ENCODE measurements at places on chromosomes 16 and 17.

GRCh38 chr17:69508814-69509213 lies 94.3 kb downstream of the MAP2K6 start:
- DNase-seq: no peak

GRCh38 chr16:78444-79150 lies 572 bp downstream of the MPG start:
- no peak for DNase-seq

DNA sequence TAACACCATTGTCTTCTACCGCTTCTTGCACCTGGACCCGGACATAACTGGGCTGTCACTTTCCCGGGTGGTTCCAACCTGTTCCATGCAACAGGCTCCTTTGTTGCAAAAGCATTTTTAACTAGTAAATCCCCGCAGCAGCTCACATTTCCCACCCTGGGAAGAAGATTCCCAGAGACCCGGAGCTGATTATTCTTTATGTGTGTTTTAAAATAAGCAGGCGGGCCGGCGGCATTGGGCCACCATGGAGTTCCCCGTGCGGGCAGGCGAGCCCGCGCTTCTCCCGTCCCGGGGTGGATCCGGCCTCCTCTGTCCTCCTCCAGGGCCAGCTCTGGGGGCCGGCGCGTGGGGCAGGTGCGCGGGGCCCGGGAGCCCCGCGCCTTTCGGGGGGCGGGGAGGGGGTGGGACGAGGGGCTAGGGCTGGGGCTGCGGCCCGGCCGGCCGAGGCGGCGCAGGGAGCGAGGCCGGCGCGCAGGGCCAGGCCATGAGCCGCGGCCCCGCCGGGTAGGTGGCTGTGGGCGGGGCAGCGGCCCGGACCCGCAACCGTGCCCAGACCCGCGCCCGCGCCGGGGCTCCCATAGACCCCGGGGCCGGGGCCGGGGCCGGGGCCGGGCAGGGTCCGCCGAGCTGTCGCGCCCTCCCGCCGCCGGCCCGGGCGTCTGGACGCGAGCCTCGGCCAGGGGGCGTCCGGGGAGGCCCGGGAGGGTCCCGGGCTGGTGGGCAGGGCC lies 1.7 kb downstream of the CRAMP1 start:
- no peak for DNase-seq

DNA sequence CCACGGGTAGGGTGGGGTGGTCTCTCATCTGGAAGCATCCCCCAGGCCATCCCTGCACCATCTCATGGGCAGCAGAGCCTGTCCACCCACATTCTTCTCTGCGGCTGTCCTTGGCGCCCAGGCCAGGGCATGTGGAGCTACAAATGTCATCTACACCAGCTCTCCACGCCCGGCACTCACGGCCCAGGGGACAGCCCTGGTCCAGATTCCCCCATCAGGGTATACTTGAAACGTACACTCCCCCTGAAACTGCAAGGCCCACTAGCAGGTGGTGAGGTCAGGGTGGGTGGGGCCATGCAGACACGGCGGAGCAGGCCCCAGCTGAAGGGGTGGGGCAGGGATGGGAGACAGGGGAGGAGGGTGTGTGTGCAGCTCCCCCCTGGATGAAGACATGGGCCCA lies 3.2 kb upstream of the SOX8 start:
- DNase-seq: no peak

- DNase-seq: no peak
Observed at GRCh38 chr16:82481455-82481854, 145.3 kb upstream of the CDH13 start.

DNA sequence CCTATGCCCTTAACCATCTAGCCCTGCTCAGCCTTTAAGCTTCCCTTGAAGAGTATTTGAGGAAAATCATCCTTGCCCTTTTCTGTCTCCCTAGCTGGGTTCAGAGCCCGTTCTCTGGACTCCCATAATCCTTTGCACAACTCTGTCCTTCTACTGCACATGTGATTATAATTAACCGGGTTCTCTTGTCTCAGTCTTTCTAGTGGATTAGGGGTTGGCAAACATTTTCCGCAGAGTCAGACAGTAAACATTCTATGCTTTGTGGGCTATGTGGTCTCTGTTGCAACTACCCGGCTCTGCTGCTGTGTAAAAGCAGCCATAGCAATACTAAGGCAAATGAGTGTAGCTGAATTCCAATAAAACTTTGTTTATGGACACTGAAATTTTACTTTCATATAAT lies 80.0 kb downstream of the CDRT15 start:
- DNase-seq: no peak

DNA sequence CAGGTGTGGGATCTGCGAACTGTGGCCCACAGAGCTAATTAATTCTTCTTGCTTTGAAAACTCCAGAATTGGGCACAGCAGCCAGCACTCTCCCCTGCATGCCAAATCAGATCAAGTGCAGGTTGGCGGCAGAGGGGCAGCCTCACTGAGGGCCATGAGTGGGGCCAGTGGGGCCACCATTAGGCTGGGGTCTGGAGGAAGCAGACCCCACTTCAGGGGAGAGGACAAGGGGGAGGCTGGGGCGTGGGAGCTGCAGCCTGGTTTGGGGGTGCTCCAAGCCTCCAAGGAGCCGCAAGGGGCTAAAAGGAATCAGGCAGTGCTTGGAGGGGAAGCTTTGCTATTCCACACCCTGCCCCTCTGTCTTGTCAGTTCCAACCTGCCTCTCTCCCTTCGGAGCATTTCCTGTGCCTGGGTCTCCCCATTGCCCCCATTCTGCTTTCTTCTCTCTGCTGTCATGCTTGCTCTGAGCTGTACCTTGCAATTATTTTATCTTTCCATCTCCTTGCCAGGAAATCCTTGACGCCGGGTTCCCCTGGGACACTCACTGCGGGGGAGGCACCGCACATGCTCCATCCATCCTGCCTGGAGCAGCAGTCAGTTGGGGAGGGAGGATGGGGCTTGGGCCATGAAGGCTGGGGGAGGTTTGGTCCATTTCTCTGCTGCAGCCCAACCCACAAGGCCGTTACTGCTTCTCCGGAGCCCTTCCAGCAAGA lies 3.3 kb upstream of the ABCC3 start:
- DNase-seq: no peak

GRCh38 chr16:90008708-90009145 lies 10.5 kb downstream of the DBNDD1 start:
- DNase-seq: no peak

- DNase-seq: peak; percentile 91
Observed at GRCh38 chr17:82238472-82239201, 9.8 kb downstream of the SLC16A3 start.

GRCh38 chr16:84358601-84359295 lies 9.6 kb upstream of the ATP2C2 start:
- no peak for DNase-seq

GRCh38 chr17:47776330-47777197 lies 43.5 kb downstream of the TBX21 start:
- DNase-seq: peak; percentile 51

GRCh38 chr16:25030420-25031131 lies 15.4 kb upstream of the ARHGAP17 start:
- no peak for DNase-seq

DNA sequence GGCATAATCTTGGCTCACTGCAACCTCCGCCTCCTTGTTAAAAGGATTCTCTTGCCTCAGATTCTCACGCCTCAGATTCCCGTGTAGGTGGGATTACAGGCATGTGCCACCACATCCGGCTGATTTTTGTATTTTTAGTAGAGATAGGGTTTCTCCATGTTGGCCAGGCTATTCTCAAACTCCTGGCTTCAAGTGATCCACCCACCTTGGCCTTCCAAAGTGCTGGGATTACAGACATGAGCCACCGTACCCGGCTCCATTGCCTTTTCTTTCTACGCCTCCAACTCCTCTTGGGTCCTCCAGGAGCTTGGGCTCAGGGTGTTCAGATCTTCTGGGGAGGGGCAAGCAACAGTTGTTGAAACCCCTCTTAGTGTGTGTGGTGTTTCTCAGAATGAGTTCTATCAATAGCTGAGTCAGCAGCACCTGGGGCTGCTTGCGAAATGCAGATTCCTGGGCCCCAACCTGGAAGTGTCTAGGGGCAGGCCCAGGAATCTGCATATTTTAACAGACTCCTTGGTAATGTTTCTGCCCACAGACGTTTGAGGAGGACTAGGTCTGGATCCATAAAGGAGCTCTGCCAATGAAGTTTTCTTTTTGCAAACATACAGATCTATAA lies 31.4 kb downstream of the SEC14L5 start:
- DNase-seq: no peak

GRCh38 chr16:55144651-55145050 lies 179.4 kb upstream of the IRX6 start:
- no peak for DNase-seq

DNA sequence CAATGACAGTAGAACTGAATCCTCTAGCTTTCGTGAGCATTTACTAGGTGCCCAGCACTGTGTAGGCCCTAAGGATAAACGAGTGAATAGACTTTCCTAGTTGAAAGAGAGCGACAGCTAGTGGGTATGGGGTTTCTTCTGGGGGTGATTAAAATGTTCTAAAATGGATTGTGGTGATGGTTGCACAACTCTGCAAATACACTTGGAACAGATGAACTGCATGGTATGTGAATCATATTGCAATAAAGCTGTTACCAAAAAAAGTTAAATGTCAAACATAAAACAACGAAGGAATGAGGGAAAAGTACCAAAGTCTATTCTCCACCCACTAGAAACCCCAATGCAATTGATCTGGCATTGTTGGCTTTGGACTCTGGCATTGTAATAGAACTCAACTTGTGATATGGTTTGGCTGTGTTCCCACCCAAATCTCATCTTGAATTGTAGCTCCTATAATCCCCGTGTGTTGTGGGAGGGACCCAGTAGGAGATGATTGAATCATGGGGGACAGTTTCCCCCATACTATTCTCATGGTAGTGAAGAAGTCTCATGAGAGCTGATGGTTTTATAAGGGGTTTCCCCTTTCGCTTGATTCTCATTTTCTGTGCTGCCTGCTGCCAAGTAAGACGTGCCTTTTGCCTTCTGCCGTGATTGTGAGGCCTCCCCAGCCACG lies 70.5 kb downstream of the MARF1 start:
- DNase-seq: peak; percentile 26

DNA sequence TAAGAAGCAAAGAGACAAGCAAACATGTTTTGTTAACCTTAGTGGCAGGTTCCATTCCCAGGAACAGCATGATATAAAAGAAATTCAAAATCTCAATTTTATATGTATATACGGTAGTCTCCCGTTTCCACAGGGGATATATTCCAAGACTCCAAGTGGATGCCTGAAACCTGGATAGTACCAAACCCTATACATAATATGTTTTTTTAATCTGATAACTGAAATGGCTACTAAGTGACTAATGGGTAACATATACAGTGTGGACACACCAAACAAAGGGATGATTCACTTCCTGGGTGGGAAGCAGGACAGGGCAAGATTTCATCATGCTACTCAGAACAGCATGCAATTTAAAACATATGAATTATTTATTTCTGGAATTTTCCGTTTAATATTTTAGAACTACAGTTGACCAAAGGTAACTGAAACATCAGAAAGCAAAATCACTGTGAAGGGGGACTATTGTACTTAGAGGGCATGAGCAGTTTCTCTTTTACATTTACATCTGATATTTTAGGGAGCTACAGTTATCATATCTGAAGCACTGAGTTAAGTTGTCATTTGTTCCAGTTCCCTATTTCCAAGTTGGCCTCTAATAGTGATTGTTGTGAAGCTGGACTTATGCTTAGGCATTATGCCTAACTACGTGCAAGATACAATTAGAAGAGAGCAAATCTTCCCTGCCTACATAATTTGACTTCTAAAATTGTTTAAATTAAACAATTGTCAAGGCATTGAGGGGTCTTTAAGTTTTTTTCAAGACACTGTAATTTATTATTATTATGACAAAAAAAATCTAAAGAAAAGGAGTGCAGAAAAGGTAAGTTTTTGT lies 34.1 kb upstream of the ABCA6 start:
- peak; percentile 85 for DNase-seq

DNA sequence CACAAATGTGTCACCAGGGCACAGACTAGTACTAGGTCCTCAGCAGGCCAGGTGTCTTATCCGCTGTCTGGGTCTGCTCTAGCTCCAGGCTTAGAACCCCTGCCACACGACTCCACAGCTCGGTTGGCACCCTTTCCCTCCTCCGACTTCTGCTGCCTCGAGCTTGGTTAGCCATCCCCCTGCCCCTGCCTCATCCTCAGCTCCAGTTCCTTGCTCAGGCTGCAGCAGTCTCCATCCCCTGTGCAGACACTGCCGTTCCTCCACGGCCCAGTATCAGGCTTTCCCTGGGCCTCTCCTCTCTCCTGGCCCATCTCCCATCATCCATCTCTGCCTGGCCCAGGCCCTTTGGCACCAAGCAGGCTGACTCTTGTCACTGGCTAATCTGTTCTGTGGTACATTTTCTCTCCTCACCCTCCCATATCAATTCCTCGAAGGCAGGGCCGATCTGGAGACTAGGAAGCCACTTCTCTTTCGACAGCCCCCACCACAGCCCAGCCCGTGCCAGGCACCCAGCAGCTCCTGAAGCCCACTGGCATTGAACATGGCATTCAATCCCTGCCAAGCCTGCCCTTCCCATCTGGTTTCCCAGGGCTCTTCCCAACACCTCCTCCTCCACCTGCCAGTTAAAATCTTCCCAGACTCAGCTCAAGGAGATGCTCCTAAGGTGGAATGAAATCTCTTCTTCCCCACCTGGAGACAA lies 1.4 kb upstream of the GRN start:
- no peak for DNase-seq

DNA sequence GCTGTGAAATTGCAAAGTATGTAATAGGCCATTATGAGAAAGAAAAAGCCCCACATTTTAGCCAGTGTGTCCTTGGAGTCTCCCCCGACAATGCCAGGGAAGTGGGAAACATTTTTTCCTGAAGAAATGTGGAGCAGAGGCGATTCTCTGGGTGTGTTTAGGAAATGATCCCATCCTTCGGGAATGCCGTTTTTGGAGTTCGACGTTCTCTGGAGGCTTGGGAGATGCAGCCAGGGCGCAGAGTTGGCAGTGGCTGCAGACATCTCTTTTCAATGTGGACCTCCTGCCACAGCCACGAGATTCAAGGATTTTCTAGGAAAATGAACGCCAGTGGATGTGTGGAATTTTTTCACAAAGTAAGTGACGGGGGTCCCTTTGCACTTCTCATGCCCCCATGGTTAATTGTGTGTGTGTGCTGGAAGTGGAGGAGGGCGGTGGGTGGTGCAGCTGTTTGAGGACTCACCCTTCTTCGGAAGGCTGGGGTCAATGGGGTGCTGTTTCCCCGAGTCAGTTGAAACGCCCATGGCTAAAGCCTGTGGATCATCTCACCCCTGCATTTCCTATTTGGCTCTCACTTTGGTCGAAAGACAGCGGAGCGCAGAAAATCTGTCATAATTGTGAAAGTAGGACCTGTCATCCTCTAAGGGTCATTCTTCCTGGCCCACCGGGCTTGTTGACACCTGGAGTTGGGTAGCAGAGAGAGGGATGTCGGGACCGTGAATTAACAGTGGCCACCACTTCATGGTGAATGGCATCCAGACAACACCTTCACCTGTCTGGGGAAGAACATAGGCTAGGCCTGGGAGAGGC lies 73.2 kb downstream of the CMIP start:
- no peak for DNase-seq

- DNase-seq: no peak
Observed at GRCh38 chr16:54009464-54010176, 277.0 kb downstream of the IRX3 start.
